ENCODE measurements at places on chromosomes 5 and 9.

DNA sequence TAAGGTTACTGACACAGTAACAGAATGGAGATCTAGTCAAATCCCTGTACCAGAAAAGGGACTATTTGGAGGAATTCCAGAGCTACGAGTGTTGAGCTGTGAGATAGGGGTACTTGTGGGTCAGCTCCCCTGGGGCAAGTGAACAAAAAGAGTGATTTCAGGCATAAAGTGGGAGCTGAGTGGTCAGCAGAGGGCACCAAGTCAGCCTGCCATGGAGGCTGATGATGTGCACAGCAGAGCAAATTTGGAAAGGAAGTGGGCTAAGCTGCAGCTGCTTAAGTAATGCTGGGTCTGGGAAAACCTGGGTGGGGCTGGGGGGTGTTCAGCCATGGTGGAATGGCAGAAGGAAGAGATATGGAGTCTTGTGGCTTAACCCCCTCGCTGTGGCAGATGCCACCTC lies 327.9 kb downstream of the NTRK2 start:
- no peak for DNase-seq

DNA sequence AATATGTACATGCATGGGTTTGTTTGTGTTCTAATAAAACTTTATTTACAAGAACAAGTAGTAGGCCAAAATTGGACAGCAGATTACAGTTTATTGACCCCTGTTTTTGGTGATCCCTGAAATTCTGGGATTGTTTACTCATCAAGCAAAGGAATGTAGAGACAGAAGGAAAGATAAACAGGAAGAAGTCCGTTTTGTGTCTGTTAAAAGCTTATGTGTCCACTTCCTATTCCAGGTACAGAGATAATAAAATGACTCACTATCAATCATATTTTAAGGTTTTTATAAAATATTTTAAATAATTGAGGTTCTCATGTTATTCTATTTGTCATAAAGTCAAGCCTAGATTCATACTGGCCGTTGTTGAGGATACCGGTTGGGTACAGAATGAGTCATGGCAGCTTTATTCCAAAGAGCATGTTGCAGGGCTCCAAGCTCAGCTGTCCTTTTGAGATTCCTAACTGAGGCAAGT lies 214.9 kb upstream of the DAB2 start:
- DNase-seq, result no peak

DNA sequence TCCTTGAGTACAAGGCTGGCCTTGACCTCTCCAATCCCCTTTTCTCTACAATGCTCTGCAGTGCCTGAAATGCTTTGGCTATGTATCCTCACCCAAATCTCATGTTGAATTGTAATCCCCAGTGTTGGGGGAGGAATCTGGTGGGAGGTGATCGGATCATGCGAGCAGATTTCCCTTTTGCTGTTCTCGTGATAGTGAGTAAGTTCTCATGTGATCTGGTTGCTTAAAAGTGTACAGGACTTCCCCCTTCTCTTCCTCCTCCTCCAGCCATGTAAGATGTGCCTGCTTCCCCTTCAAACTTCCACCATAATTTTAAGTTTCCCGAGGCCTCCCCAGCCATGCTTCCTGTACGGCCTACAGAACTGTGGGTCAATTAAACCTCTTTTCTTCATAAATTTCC lies 28.5 kb upstream of the AKNA start:
- DNase-seq, result no peak

- no peak for DNase-seq
Observed at GRCh38 chr5:73125289-73125688, 4.9 kb downstream of the TMEM171 start.

DNA sequence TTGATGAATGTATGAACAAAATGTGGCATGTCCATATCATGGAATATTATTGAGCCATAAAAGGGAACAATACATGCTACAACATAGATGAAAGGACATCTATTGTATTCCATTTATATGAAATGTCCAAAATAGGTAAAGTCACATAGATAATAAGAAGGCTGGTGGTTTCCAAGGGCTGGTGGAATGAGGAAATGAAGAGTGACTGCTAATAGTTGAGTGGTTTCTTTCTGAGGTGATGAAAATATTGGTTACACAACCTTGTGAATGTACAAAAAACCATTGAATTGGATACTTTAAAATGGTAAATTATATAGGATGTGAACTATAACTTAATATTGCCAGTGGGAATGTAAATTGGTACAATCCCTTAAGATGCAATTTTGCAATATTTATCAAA lies 5.2 kb downstream of the ARSB start:
- no peak for DNase-seq

Measured in OCI-LY7 (cell line).